ENCODE measurements at places on chromosomes 1 and 21.
A peak's percentile ranks its signal among the peaks of the same experiment; 100 is the strongest.

DNA sequence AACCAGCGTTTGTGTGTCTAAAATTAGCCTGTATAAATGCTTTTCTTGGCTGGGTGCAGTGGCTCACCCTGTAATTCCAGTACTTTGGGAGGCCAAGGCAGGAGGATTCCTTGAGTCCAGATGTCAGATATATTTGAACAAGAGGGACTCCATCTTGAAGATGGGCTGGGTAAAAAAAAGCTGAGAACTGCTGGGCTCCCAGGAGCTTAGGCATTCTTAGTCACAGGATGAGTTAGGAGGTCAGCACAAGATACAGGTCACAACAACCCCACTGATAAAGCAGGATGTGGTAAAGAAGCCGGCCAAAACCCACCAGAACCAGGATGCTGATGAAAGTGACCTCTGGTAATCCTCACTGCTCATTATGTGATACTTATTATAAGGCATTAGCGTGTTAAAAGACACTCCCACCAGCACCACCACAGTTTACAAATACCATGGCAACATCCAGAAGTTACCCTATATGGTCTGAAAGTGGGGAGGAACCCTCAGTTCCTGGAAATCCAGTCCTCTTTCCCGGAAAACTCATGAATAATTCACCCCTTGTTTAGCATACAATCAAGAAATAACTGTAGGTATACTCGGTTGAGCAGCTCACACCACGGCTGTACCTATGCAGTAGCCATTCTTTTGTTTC, 36.2 kb upstream of the ZNF496 start:
- no peak for DNase-seq

GRCh38 chr1:24899581-24900485, 30.2 kb downstream of the RUNX3 start:
- no peak for DNase-seq

GRCh38 chr1:84913555-84913892, 20.5 kb upstream of the LPAR3 start:
- no peak for DNase-seq

- no peak for DNase-seq
Observed at GRCh38 chr21:20443558-20444155, 554.6 kb upstream of the NCAM2 start.

DNA sequence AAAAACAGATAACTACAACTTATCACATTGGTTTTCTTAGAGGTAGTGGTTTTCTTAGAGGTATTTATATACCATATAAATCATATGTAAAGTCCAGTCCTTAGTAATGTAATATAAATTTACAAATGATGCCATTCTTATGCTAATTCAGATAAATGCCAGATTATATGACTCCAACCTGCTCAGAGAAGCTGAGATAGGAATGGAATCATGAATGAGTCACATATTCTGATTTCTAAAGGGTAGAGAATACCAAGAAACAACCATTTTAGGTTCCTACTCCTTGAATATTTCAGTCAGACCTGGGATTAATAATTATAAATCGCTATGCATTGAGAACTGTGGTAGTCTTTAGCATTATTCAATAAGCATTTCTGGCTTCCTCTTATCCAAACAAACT, 760.1 kb upstream of the NEGR1 start:
- no peak for DNase-seq

DNA sequence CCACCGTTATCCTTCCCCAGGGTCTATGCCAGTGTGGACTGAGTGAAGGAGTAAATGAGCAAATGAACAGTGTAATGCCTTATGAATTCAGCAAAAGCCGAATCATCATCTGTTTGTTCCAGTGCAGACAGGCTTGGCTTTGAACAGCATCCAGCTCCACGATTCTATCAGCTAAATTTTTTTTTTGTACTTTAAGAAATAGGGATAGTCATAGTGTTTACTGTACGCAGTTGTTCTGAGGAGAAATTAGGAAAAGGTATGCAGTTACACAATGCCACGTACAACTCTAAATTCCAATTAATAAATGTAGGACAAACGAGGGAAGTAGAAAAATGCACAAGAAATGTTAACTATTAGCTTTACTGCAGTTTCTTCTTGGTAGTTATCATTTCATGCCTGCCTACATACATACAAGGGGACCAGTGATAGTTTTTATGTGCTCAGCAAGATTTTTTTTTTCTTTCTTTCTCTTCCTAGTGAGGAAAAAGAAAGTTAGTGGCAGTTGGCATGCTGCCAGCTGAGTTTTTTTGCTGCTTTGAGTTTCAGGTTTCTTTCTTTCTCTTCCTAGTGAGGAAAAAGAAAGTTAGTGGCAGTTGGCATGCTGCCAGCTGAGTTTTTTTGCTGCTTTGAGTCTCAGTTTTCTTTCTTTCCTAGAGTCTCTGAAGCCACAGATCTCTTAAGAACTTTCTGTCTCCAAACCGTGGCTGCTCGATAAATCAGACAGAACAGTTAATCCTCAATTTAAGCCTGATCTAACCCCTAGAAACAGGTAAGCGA, at the start of gene IFI44L:
TSS of gene IFI44L (plus strand) at position 646 of the 777 bp plus-strand sequence. CDS start 7,468 bp downstream, outside the sequence.
- peak; percentile 72 for DNase-seq

- DNase-seq: no peak
Observed at GRCh38 chr1:70134148-70134547, 71.2 kb downstream of the LRRC40 start.

DNA sequence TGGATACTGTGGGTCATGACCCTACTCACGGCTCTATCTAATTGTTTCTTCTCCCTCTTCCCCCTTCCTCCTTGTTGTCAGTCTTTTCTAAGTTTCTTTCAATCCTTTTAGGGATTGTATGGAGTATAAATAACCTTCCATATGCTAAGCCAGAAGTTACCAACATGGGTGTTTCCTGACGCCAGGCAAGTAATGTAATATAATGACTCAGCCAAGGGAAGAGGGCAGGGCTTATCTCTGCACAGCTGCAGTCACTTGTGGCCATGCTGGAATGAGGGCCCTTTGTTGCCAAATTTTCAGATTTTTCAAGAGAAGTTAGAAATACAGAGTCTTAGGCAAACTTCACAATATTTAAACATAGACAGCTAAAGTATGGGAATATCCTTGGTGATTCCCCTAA, 194.6 kb downstream of the ST6GALNAC3 start:
- DNase-seq: no peak

DNA sequence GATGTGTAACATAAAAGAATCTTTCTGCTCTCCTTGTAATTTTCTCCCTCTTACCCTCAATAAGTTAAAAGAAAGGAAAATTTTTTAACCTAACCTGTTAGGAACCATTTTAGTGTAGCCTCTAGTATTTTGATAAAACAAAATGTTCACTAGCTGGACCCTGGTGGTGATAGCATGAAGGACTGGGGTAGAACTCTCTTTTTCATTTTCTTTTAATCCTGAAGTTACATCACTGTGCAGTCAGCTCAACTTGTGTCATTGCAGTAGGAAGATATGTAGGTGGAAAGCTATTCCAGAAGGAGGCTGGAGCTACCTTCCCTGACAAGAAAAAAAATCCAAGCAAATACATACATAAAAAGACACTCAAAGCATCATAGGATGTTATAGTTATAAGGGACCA, 39.3 kb downstream of the NFIA start:
- DNase-seq: no peak

- no peak for DNase-seq
Observed at GRCh38 chr1:215076322-215076721, 6.2 kb upstream of the KCNK2 start.

DNA sequence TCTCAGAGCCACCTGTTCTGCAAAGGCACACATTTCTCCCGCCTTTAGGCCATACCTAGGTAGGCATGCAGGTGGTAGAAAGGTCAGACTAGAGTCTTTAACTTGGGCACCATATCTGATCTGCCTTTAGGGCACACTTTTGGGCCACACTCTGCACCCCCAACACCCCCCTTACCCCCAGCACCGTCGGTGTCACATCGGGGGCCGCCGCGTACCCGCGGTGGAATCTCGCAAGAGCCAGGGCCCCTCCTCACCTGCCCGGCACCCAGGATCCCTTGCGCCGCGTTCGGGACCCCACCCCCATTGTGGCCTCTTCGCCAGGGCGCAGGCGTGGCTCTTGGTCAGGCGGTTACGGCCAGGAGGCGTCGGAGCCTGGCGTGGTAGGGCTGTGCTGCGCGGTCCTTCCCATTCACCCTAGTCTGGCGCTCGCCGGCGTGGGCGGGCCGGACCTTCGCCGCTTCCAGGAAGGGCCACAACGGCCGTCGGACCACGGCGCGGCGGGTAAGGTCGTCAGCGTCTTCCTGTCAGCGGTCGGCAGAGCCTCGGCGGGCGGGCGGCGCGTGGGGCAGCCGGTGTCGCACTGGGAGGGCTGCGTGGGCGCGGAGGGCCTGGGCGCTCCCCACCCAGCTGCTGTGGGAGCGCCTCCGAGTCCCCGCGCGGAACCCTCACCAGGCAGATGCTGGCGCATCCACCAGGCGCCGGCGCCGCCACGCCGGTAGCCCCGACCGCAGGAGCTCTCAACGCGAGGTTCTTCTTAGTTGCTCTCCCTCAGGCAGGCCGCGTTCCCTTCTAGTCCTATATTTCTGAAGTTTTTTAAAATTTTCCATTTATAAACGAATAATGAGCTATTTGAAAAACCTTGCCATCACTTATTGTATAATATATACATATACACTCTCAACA, at the start of gene DNAH14:
TSS of gene DNAH14 (plus strand) at position 341 of the 903 bp plus-strand sequence. CDS start 23,028 bp downstream, outside the sequence.
- DNase-seq: no peak

- DNase-seq: no peak
Observed at GRCh38 chr1:20183616-20184271, 2.2 kb upstream of the UBXN10 start.
